ENCODE measurements at places on chromosomes 7 and 10.

DNA sequence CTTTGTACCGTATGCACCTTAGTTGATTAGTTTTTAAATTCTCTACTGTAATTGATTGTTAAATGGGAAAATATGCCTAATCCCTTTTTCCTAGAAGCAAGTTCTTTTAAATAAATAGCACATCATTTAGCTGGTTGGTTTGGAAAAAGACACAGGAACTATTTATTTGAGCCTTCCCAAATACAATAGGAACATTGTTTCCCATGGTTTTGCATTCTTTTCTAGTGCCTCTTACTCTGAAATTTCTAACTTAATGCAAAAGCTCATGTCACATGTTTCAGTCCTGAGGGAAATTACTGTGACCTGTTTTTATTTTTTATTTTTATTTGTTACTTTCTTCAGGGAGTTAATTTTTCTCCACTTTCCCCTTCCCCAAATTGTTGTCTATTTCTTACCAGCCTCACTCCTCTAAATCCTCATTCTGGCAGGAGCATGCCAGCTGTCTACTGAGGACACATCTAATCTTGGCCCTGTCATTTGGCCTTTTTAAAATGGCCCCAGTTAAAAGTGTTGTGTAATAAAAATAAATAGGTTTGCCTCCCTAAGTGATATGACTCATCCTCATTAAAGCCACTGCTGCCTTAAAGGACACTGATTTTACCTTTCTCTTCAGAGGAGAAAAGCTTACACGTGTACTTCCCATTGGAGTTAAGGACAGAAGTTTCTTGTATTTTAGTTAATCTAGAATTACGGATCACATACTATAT lies 94.5 kb downstream of the PPP1R3A start:
- DNase-seq = peak; percentile 2

GRCh38 chr10:118264838-118265470 lies 77.2 kb downstream of the FAM204A start:
- DNase-seq = no peak

- DNase-seq = peak; percentile 53
Observed at GRCh38 chr7:130491841-130492522, at the start of gene MEST. TSS of gene MEST (plus strand) at chr7:130492085. CDS start at chr7:130492314, 229 bp downstream.

DNA sequence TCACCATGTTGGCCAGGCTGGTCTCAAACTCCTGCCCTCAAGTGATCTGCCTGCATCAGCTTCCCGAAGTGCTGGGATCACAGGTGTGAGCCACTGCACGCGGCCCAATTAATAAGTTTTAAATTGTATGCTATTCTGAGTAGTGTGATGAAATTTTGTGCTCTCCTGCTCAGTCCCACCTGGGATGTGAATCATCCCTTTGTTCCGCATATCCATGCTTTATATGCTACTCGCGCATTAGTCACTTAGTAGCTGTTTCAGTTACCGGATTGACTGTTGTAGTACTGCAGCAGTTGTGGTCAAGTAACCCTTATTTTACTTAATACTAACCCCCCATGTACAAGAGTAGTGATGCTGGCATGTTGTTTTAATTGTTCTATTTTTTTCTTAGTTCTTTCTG lies 47.3 kb upstream of the OIT3 start:
- DNase-seq = peak; percentile 79

GRCh38 chr10:6530211-6530840 lies 49.8 kb downstream of the PRKCQ start:
- DNase-seq = no peak

- no peak for DNase-seq
Observed at GRCh38 chr10:75736889-75737579, 305.6 kb downstream of the LRMDA start.

GRCh38 chr7:7201578-7202374 lies 19.4 kb downstream of the C1GALT1 start:
- DNase-seq = no peak

- no peak for DNase-seq
Observed at GRCh38 chr10:24579906-24580305, 143.8 kb downstream of the ARHGAP21 start.

- peak; percentile 79 for DNase-seq
Observed at GRCh38 chr7:45709168-45710042, 135.2 kb downstream of the ADCY1 start.

- DNase-seq = no peak
Observed at GRCh38 chr7:141483044-141483443, 68.2 kb upstream of the AGK start.

GRCh38 chr10:32882076-32882475 lies 76.0 kb downstream of the ITGB1 start:
- DNase-seq = no peak

- peak; percentile 89 for DNase-seq
Observed at GRCh38 chr10:75208181-75208580, 2.4 kb upstream of the VDAC2 start.

- DNase-seq = no peak
Observed at GRCh38 chr7:158414002-158414401, 173.6 kb downstream of the PTPRN2 start.

GRCh38 chr7:20244334-20245120 lies 27.3 kb upstream of the MACC1 start:
- no peak for DNase-seq

DNA sequence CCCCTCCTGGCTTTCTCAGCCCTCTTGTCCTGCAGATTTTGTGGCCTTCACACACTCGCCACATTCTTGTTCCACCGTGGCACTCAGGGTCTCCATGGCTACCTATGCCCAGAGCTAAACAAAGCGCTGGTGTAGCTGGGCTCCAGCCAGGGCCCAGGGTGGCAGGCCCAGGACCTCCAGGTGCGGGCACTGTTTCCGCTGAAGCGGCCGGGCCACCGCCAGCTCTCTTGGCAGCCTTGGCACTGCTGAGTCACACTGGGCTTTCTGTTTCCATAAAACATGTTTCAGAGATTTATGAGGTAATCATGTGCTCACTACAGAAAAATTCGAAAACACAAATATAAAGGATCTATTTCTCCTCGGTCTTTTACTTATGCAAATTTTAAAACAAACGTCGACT lies 51.3 kb downstream of the AOC1 start:
- DNase-seq = peak; percentile 81

DNA sequence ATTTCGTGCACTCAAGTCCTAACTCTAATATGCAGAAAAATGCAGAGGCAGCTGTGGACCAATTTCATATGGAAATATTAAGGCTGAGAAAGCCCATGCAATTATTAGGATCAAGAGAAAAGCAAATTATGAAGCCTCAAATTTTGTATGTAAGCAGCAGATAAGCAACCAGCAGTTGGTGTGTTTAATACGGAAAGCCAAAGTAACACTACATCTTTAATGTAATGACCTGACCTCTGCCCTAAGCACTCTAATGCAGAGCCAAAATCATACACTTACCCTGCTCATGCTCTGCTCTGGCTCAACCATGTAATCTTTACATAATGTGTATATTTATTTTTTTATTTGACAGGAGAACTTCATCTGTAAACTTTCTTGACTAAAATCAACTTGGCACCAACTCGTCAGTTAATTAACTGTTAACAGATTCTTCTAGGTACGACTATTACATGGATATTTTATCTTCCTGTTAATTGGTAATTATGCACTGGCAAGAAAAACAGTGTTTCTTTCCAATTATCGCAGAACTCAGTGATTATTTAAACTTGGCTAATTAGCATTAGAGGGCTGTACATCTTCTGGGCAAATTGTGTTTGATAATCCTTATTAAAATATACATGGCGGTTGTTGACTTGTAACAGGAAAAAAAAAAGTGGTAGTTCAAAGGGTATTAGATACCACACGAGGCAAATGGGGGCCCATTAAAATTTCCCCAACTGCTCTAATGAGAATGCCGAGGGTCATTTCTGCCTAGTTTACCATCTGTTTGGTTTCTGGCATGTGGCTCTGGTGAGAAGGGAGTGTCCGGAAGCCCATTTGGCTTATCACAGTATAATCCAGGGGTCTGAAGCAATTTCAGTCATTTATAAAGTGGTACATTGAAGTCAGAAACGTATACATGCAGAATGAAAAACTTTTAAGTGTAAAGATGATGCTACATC lies 94.5 kb downstream of the RELN start:
- no peak for DNase-seq

DNA sequence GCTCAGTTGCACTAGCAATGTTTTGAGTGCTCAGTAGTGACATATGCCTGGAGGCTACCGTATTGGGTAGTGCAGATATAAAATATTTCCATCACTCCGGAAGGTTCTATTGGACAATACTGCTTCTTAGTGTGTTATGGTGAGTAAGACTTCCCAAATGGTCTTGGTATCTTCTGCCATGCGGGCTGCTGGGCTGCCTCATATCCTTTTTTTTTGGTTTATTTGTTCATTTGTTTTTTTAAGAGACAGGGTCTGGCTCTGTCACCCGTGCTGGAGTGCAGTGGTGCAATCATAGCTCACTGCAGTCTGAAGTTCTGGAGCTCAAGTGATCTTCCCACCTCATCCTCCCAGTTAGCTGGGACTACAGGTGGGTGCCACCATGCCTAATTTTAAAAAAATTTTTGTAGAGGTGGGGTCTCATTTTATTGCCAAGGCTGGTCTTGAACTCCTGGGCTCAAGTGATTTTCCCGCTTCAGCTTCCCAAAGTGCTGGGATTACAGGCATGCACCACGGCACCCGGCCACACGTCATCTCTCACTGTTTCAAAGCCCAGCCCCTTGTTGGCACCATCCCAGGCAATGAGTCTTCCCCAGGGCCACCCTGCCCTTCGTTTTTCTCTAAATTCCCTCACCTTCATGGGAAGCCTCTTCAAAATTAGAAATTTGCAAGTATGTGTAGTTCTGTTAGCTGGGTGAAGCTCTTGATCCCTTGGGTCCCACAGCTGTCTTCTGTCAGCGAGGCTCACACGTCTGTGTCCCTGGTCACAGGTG lies 111.0 kb upstream of the KLF14 start:
- DNase-seq = peak; percentile 90

DNA sequence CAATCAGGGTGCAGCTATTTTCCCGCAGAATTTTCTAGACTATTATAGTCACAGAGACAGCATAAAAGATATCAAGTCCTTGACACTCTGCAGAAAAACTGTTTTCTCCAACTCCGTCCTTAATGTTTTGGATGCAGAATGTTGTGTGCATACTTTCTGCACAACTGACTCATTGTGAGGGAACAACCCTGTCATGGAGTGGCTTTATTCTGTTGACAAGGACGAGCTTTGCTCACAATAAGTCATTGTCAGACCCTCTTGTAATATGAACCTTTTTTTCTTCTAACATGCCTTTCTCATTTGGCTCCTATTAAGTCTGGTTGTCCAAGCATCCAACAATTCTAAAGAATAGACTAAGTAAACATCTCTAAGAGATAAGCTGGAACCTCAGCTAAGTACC lies 17.3 kb downstream of the ABCB4 start:
- no peak for DNase-seq

DNA sequence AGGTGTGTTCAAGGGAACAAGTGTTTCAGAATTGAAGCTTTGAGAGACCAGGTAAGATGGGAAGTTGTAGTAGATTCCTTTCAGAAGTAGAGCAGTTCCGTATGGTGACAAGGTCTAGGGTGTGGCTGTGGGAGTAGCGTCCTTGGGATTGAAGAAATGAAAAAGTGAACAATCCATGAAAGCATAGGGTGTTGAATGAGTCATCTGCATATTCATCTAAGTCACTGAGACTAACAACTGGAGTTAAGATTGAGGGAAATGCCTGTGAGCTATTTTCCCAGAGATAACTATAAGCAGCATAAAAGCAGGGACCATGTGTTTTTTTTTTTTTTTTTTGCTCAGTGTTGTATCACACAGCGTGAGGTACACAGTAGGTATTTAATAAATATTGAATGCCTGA lies 134.8 kb downstream of the PHTF2 start:
- peak; percentile 72 for DNase-seq

DNA sequence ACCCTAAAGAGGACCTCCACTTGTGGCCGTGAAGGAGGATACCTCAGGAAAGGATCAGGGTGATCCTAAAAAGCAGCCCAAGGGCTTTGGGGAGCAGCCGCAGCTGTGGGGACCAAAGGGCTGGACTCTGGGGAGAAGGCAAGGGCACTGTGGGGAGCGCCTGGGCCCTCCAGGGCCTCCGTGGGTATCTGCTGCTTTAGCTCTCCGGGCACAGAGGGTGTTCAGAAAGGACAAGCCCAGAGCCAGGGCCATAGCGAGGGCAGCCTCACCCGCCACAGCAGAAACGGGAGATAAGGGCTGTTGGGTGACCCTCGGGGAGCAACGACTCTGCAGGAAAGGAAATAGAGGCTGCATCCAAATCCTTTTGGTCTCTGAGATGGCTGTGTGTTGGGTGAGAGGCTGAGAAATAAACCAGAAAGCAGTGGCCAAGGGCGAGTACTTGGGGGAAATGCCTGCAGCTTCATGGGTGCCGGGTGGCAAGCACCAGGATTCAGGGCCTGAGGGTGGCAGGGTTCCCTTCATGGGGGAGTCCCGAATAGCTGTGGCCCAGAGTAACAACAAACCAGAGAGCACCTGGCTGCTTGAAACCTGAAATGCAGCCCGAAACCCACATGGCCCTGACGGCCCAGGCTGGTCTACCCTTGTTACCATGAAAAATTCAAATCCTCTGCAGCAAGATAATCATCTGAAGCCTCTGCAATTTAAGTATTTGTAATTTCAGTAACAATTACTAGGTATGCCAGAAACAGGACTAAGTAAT lies 95.2 kb downstream of the VIPR2 start:
- no peak for DNase-seq

- no peak for DNase-seq
Observed at GRCh38 chr7:8923164-8923806, 489.9 kb downstream of the NXPH1 start.

DNA sequence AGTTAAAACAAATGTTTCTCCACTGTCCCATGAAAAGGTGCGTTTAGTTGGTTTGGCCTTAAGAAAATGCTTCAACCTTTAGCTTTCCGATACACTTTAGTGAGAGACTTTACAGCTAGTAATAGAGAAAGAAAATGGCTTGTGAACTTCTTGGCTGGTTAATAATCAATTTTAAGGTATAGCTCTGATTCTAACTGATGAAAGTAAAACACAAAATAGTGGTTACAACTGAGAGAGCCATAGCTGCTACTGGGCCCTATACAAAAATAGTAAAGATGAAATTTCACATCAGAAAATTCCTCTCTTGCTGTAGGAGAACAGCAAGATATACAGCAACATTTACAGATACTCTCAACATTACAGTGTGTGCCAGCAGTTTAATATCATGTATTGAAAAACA lies 371.4 kb downstream of the PHTF2 start:
- DNase-seq = no peak

- DNase-seq = no peak
Observed at GRCh38 chr10:34175121-34175520, 640.0 kb downstream of the PARD3 start.

- DNase-seq = peak; percentile 20
Observed at GRCh38 chr7:22357311-22358175, 589 bp upstream of the RAPGEF5 start.

- DNase-seq = no peak
Observed at GRCh38 chr7:129205126-129205818, 16.8 kb downstream of the SMO start.

DNA sequence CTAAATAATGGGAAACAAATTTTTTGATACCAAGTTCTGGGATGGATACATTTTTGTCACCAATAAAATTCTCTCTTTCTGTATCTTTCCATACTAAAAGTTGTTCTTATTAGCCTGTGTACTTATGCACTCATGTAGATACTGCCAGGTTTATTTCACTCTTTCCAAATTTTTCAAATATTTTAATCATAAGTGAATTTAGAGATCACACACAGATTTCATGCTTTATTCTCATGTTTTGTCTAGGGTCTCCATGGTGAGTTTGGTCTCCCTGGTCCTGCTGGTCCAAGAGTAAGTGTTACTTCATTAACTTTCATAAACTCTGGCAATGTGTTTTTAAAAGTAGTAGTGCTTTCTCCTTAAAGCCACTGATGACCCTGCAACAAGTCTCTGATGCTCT lies 20.3 kb downstream of the COL1A2 start:
- no peak for DNase-seq

Measured in GM23248 (cell line).